Common myeloid progenitor, CD34-positive (primary cell): ENCODE measurements at places on chromosomes 1 and 21.

DNA sequence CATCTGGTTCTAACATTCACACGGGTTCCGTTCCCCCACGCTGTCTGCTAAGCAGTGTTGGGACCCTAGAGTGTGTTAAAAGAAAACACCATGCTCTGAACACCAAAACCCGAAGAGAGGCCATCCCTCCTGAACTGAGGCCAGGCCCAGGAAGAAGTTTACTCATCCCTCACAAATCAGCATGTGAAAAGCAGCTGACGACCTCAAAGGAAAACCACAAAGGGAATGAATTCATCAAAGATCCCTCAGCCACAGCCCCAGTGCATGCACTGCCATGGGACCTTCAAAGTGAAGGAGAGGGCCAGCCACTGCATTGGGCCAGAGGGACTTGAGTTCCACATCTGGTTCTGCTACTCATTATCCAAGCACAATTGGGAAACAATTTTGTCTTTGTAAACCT, 7.0 kb upstream of the PSEN2 start:
- no peaks in the 10 kb centered on the region for H3K27me3 ChIP-seq
- no peak overlapping the region for H3K27ac ChIP-seq
- peaks cover 4% of the 10 kb centered on the region for H3K4me1 ChIP-seq
- DNase-seq = no peak

DNA sequence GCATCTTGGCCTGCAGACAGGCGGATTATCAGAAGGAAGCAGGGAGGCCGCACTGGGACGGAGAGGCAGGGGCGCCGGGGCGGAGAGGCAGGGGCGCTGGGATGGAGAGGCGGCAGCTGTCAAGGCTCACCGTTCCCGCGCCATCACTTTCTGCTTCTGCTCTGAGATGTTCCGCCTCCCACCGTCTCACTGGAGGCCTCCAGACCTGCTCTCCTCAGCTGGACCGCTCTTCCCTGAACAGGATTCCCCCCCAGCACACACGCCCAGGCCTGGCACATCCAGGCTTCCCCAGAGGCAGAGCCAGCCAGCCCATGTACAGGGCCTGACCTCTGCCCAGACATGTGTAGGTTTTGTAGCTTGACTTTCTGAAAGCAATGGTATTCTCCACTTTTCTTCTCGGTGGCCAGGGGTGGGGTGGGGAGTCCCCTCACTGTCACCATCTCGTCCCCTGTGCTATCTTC, 84.1 kb downstream of the RIPK4 start:
- no peak for DNase-seq
- H3K36me3 ChIP-seq = no peaks in the 10 kb centered on the region
- H3K4me3 ChIP-seq = no peak overlapping the region
- H3K27ac ChIP-seq = no peak overlapping the region

DNA sequence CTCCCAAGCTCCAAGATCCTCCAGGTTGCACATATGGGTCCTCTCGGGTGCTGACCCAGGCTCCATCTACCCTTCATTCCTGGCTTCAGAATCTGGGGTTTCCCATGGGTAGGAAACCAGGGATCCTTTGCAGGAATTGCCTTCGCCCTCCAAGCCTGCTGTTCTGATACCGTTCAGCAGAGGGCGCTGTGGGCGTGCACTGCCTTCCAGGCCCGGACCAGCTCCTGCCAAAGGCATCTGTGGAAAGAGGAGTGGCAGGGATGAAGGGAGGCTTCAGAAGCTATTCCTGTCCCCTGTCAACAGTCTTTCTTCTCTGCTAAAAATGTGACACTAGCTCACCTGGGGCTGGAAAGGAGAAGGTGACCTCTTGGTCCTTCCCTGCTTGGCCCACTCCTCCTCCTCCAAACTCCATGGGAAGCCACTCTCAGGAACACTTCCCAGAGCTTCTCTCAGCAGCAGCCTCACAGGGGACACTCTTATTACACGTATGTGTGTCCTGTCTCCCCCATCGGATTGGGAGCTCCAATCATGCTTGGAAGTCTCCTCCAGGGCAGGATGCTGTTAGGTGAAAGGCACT, 71.2 kb downstream of the VWA5B1 start:
- H3K36me3 ChIP-seq = no peaks in the 10 kb centered on the region
- H3K4me1 ChIP-seq = no peaks in the 10 kb centered on the region
- H3K4me3 ChIP-seq = no peak overlapping the region
- no peak for DNase-seq

- H3K27ac ChIP-seq = no peak overlapping the region
- peak; percentile 60 for DNase-seq
- no peaks in the 10 kb centered on the region for H3K27me3 ChIP-seq
- H3K4me1 ChIP-seq = peaks cover 9% of the 10 kb centered on the region
Measured at GRCh38 chr1:226369110-226369509, 38.8 kb downstream of the PARP1 start.

DNA sequence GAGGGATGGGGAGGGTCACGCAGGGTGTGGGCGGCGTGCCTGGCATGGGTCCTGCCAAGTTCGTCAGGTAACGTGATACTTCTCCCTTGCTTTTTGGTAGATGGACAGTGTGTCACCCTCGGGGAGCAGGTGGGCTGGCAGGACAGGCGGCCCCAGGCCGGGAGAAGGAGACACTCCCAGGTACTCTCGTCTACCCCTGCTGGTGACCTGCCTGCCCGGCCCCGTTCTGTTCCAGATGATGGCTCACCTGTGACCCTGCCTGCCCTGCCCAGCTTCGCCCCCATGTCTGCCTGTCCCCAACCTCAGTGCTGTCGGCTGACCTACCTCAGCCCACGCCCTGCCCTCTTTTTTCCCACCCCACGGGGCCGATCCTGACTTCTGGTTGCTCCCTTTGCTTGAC, 144.7 kb downstream of the PCBP3 start:
- DNase-seq = no peak
- no peak overlapping the region for H3K4me3 ChIP-seq
- H3K4me1 ChIP-seq = no peaks in the 10 kb centered on the region
- H3K36me3 ChIP-seq = no peaks in the 10 kb centered on the region
- H3K27me3 ChIP-seq = no peaks in the 10 kb centered on the region

- H3K4me1 ChIP-seq = no peaks in the 10 kb centered on the region
- H3K27ac ChIP-seq = no peak overlapping the region
- no peak for DNase-seq
- H3K36me3 ChIP-seq = peaks cover 26% of the 10 kb centered on the region
- H3K4me3 ChIP-seq = no peak overlapping the region
Measured at GRCh38 chr21:34143685-34144182, 70.4 kb downstream of the MRPS6 start.

GRCh38 chr21:36859744-36860501, 106.5 kb downstream of the HLCS start:
- no peak overlapping the region for H3K4me3 ChIP-seq
- peak; percentile 42 for DNase-seq
- no peaks in the 10 kb centered on the region for H3K4me1 ChIP-seq

DNA sequence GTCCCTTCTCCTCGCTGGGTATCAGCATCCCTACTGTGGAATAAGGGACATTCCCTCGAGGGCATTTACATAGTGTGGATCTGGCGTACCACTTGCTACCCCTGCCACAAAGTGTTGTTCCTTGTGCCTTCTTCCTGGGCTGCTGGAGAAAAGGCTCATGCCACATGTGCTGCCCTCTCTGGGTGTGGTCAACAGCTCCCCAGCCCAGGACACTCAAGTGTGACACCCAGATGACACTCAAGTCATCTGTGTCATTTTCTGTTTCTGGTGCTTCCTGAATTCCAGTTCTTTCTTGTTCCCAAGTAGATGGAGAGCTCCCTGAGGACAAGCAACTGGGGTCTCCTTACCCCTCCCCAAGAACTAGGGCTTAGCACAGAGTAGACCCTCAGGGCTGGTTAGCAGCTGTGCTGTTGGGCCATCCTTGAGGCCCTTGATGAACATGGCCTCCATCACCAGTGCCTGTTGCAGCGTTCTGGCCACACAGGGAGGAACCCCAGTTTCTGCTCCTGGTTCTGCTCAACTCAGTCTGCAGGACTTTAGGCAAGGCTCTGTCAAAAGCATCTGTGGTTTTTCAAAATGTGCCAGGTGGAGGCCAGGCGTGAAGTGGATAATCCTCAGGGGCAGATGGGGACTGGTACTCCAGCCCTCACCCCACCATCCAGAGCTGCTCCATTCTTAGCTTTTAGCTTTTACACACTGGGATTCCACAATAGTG, 49.0 kb upstream of the CLIC4 start:
- H3K4me3 ChIP-seq = no peak overlapping the region
- peaks cover 2% of the 10 kb centered on the region for H3K4me1 ChIP-seq
- no peaks in the 10 kb centered on the region for H3K27me3 ChIP-seq
- no peak overlapping the region for H3K27ac ChIP-seq
- DNase-seq = no peak
- no peaks in the 10 kb centered on the region for H3K36me3 ChIP-seq

- no peak overlapping the region for H3K4me3 ChIP-seq
- no peak overlapping the region for H3K27ac ChIP-seq
- DNase-seq = no peak
- H3K27me3 ChIP-seq = no peaks in the 10 kb centered on the region
Measured at GRCh38 chr1:167168424-167168823, 52.3 kb upstream of the POU2F1 start.

DNA sequence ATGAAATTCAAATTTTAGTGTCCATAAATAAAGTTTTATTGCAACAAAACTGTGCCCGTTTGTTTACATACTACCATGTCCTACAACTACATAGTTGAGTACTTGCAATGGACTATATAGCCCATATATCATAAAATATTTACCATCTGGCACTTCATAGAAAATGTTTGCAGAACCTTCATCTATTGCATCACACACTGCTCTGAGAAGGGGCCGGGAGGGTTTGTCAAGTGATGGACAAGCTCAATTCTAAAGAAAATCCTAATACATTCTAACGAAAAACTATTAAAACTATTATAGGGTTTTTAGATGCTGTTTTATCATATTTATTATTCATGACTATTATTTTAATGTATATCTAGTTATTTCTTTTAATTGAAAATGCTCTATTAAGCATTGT, 35.9 kb downstream of the RGSL1 start:
- H3K27ac ChIP-seq = no peak overlapping the region
- peaks cover under 1% of the 10 kb centered on the region for H3K27me3 ChIP-seq
- H3K36me3 ChIP-seq = no peaks in the 10 kb centered on the region

GRCh38 chr1:39046613-39047210, 20.6 kb downstream of the NDUFS5 start:
- peak overlapping the region; percentile 27 for H3K27ac ChIP-seq
- no peak for DNase-seq
- peaks cover 2% of the 10 kb centered on the region for H3K36me3 ChIP-seq
- no peaks in the 10 kb centered on the region for H3K27me3 ChIP-seq

DNA sequence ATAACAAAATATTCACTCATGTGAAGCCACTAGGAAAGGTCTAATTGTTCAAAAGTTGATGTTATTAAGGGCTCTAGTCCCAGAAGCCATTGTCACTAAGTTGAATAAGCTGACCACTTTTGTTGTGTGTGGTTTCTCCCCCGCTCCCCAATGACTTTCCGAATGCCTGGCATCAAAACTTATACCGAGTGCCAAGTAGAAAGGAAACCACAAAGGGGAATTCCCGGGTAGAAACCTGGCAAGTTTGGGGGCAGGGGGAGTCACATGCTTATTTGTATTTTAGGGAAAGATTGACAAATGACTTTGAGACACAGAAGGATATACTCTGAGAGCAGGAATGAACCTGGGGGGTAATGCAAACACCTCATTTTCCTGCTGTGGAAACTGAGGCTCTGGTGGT, 154.1 kb downstream of the TGFBR3 start:
- peak overlapping the region; percentile 46 for H3K27ac ChIP-seq
- H3K4me1 ChIP-seq = peaks cover 11% of the 10 kb centered on the region
- peak; percentile 82 for DNase-seq
- no peak overlapping the region for H3K4me3 ChIP-seq
- no peaks in the 10 kb centered on the region for H3K36me3 ChIP-seq
- H3K27me3 ChIP-seq = no peaks in the 10 kb centered on the region

- DNase-seq = no peak
- H3K4me1 ChIP-seq = peaks cover 14% of the 10 kb centered on the region
- no peaks in the 10 kb centered on the region for H3K27me3 ChIP-seq
- no peaks in the 10 kb centered on the region for H3K36me3 ChIP-seq
- no peak overlapping the region for H3K27ac ChIP-seq
Measured at GRCh38 chr1:113041569-113042284, 31.3 kb upstream of the LRIG2 start.

- DNase-seq = no peak
- no peak overlapping the region for H3K27ac ChIP-seq
- no peaks in the 10 kb centered on the region for H3K27me3 ChIP-seq
- no peaks in the 10 kb centered on the region for H3K36me3 ChIP-seq
- no peaks in the 10 kb centered on the region for H3K4me1 ChIP-seq
Measured at GRCh38 chr1:185907246-185907645, 173.1 kb downstream of the HMCN1 start.

GRCh38 chr1:42993502-42994136, 35.0 kb upstream of the SLC2A1 start:
- H3K4me1 ChIP-seq = peaks cover 12% of the 10 kb centered on the region
- no peak overlapping the region for H3K27ac ChIP-seq
- DNase-seq = peak; percentile 97
- H3K27me3 ChIP-seq = no peaks in the 10 kb centered on the region

GRCh38 chr1:29543586-29543985, 307.3 kb downstream of the PTPRU start:
- H3K4me1 ChIP-seq = no peaks in the 10 kb centered on the region
- no peak overlapping the region for H3K27ac ChIP-seq
- H3K4me3 ChIP-seq = no peak overlapping the region
- H3K27me3 ChIP-seq = no peaks in the 10 kb centered on the region

DNA sequence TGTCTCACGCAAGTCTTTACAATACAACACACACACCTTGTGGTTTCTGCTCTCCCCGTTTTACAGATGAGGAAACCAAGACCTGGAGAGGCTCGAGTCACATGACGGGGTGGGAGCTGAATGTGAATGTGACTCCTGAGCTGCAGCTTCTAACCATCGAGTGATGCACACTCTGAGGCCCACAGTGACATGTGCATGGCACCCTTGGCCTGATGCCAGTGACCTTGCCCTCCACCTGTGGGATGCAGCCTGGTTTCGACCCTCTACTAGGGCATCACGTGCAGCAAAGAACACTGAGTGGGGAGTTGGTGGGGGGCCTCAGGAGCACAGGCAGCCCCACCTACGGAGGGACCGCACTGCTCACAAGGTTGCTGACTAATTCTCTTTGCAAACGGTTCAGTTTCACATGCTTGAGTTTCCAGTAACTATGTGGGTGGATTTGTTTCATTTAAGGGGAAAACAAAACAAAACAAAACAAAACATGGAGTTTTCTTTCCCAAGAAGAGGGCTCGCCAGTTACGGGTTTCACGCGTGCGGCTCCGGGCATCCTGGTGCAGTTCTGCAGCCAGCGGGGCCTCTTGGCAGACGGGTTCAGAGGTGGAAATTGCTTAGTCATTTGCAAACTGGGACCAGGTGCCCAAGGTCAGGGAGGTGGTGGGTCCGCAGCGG, 22.9 kb downstream of the SPSB1 start:
- DNase-seq = peak; percentile 38
- H3K4me1 ChIP-seq = peaks cover 12% of the 10 kb centered on the region
- no peaks in the 10 kb centered on the region for H3K27me3 ChIP-seq
- H3K36me3 ChIP-seq = no peaks in the 10 kb centered on the region
- no peak overlapping the region for H3K27ac ChIP-seq

GRCh38 chr21:42844411-42845113, 34.8 kb downstream of the WDR4 start:
- no peak overlapping the region for H3K4me3 ChIP-seq
- DNase-seq = no peak
- no peaks in the 10 kb centered on the region for H3K27me3 ChIP-seq
- no peak overlapping the region for H3K27ac ChIP-seq
- no peaks in the 10 kb centered on the region for H3K4me1 ChIP-seq
- peaks cover 35% of the 10 kb centered on the region for H3K36me3 ChIP-seq
